ENCODE measurements at places on chromosomes 5 and 9. TPM values are rescaled to one million over a fixed set of nuclear protein-coding genes. Genes with fewer than 3 reads are reported as not detected.

DNA sequence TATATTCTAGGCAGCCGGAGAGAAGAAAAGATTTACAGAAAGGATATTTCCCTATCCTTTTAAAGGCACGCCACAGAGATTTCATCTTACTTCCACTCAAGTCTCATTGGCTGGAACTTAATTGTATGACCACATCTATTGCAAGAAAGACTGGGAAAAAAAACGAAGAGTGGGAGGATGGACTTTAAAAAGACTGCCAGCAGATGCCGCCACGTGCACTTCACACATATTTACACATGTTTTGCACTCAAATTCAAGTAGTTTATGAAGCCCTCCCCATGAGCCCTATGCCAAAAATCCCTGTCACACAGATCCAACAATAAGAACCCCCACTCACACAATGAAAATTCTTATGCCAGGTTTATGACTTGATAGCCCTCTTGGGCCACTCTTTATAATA, 138.5 kb upstream of the TYRP1 start:
- H3K4me1 ChIP-seq, result no peaks in the 10 kb centered on the region
- no peaks in the 10 kb centered on the region for H3K27me3 ChIP-seq
- no peak overlapping the region for H3K27ac ChIP-seq
- H3K36me3 ChIP-seq, result no peaks in the 10 kb centered on the region

Gene NOTCH1
- total RNA-seq, result 112 TPM

GRCh38 chr5:2103940-2104339, 221.2 kb upstream of the IRX4 start:
- DNase-seq, result no peak
- H3K4me1 ChIP-seq, result no peaks in the 10 kb centered on the region
- H3K27ac ChIP-seq, result no peak overlapping the region
- no peaks in the 10 kb centered on the region for H3K36me3 ChIP-seq
- no peaks in the 10 kb centered on the region for H3K27me3 ChIP-seq
- no peak overlapping the region for H3K4me3 ChIP-seq

Gene KIF24
- 0.98 TPM for total RNA-seq

GRCh38 chr5:10601246-10602030, 37.6 kb downstream of the ANKRD33B start:
- peaks cover 27% of the 10 kb centered on the region for H3K4me1 ChIP-seq
- H3K27ac ChIP-seq, result peak overlapping the region; percentile 83
- no peaks in the 10 kb centered on the region for H3K27me3 ChIP-seq

- H3K27me3 ChIP-seq, result no peaks in the 10 kb centered on the region
- no peak overlapping the region for H3K27ac ChIP-seq
- H3K36me3 ChIP-seq, result no peaks in the 10 kb centered on the region
- no peak for DNase-seq
- no peak overlapping the region for H3K4me3 ChIP-seq
These were observed 500.1 kb downstream of the ENC1 start for GRCh38 chr5:74140409-74140808.

GRCh38 chr5:149586708-149587318, 5.5 kb downstream of the ARHGEF37 start:
- no peak for DNase-seq
- H3K4me3 ChIP-seq, result no peak overlapping the region
- no peaks in the 10 kb centered on the region for H3K36me3 ChIP-seq
- no peaks in the 10 kb centered on the region for H3K27me3 ChIP-seq

DNA sequence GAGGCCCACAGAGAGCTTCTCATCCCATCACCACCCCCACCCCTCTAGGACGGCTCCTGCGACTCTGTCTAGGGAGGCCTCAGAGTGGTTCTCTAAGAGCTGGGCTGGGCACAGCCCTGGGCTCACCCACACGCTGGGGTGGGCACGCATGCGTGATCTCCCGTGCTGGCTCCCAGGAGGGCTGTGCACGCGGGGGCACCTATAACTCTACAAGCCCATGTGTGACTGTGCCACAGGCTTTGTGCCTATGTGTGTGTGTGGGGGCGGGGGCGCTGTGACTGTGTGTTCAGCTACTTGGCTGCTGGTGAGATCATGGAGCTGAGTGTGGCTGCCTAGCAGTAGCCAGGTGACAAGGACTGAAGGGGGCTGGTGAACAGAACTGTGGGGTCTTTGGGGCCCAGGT, 32.2 kb downstream of the NDUFA8 start:
- peaks cover 23% of the 10 kb centered on the region for H3K4me1 ChIP-seq
- no peak for DNase-seq
- no peaks in the 10 kb centered on the region for H3K36me3 ChIP-seq
- H3K4me3 ChIP-seq, result no peak overlapping the region
- no peak overlapping the region for H3K27ac ChIP-seq

Gene PLPP7
- total RNA-seq, result 0.94 TPM

Measured in suprapubic skin (tissue), 4 donors.